ENCODE measurements at places on chromosomes 11 and 22. TPM values are rescaled to one million over a fixed set of nuclear protein-coding genes. Genes with fewer than 3 reads are reported as not detected.

Gene SNX32
- total RNA-seq: 1.5 TPM

Gene SDF2L1
- 19.3 TPM for total RNA-seq

- no peak for ATAC-seq
These were observed 31.0 kb downstream of the DDIAS start for GRCh38 chr11:82932564-82932963.

DNA sequence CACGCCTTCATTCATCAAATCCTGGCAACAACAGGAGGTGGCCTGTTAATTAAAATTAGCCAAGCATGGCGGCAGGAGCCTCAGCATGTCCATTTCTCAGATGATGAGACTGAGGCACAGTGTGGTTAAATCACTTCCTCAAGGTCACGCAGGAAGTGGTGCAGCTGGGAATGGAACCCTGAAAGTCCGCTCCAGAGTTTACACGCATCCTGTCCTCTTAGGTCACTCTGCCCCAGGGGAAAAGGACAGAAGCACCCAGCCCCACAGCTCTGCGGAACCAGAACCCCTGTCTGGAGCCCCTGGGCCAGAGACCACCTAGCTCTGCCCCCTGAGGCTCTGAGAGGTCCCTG lies 19.6 kb downstream of the RPL3 start:
- no peak for ATAC-seq

GRCh38 chr11:279966-280705 lies 1.9 kb downstream of the NLRP6 start:
- peak; percentile 40 for ATAC-seq

GRCh38 chr11:120919566-120919965 lies 104.3 kb upstream of the TBCEL start:
- ATAC-seq: no peak

Gene APOA4
- 0.28 TPM for total RNA-seq

GRCh38 chr11:74634537-74634936 lies 42.2 kb downstream of the POLD3 start:
- peak; percentile 80 for ATAC-seq

All from motor neuron (in vitro differentiated cells).